LHCN-M2 (cell line): ENCODE measurements at places on chromosomes 2 and 18.

- peak; percentile 44 for DNase-seq
Observed at GRCh38 chr18:76620321-76621170, 125.5 kb upstream of the ZNF516 start.

DNA sequence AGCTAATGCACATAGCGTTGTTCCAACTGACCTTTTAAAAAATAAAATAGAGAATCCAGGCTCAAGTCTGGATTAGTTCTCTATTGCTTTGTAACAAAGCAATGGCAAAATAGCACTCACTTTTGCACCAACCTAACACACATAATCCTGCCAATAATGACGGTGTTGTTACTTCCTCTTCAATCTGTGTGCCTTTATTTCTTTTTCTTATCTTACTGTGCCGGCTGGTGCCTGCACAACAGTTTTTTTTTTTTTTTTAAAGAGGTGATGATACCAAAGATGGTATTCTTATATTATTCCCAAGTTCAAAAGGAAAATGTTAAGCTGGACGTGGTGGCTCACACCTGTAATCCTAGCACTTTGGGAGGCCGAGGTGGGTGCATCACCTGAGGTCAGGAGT is 3.4 kb downstream of the PLB1 start:
- DNase-seq, result no peak

GRCh38 chr2:158533009-158533408 is 76.3 kb downstream of the PKP4 start:
- DNase-seq, result no peak

DNA sequence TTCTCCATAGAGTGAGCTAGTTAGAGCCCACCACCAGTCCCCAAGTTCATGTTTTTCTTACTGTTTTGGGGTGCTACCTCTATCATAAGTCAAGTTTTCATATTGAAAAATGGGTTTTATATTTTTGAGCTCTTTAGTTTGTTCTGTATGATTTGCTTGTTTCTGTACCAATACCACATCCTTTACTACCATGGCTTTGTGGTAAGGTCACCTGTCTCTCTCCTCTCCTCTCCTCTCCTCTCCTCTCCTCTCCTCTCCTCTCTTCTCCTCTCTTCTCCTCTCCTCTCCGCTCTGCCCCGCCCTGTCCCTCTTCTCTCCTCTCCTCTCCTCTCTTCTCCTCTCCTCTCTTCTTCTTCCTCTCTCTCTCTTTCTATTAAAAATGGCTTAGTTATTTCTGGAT is 22.1 kb upstream of the LBH start:
- DNase-seq, result no peak

- no peak for DNase-seq
Observed at GRCh38 chr2:17579605-17580318, 39.3 kb downstream of the VSNL1 start.

- peak; percentile 47 for DNase-seq
Observed at GRCh38 chr2:162103443-162104009, 29.5 kb upstream of the DPP4 start.

DNA sequence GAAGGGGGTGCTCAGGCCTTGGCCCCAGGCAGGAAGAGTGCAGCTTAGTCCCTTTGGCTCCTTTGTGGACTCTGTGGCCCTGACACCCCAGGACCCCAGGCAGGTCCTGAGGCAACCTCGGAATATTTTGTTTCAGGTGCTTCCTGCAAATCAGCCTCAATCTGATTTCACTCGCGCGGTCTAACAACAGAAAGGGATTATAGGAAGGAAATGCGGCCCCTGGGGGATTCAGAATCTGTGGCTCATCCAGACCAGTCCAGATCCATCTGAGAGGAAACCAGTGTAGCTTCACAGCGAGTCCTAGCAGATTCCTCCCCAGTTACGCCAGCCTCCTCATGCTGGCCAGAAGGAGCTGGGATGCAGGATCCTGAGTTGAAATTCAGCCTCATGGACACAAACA is 59.5 kb upstream of the YWHAQ start:
- peak; percentile 82 for DNase-seq

GRCh38 chr2:128554151-128554769 is 235.6 kb upstream of the HS6ST1 start:
- no peak for DNase-seq

GRCh38 chr2:148238561-148238960 is 217.7 kb downstream of the MBD5 start:
- no peak for DNase-seq

DNA sequence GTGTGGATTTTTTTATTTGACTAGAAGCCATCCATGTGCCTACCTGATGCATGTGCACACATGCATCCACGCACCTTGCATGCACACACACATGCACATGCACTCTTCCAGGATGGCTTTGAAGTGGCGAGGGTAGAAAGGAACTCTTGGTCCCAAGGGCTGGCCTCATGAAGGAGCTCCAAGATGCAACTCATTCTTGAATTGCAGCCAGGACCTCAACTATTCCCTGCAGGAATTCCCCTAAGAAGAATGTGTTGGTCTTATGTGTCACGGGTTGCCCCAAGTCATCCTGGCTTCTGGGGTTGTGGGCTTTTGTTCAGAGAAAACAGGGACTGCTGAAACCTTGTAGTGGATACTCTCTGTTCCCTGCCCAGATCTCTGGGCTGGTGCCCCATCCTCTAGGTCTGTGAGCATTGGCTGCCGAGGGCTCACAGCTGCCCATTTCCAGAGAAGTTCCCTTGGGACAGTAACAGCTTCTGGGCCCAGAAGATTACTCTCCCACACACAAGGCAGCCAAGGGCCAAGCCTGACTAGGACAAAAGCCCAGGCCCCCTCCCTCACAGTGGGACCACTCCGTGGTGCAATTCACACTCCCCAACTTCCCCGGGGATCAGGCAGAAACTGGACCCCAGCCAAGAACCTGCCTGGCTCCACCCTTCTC is 137.6 kb downstream of the COPS8 start:
- peak; percentile 94 for DNase-seq

DNA sequence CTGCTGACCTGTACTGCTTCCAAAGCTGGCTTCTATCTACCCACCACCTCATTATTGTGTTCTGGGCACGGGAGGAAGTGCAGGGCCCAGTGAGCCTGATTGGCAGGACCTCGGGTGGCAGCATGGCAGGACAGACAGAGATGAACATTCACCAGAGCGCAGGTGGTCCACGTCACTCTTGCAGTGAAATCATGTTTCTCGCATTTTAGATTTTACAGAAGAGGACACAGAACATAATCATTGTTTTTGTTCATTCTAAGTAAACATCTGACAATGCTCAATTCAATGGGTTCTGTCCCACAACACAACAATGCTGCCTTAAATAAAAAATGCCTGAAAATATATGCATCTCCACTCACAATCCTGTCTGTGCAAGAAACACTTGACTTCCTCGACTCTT is 11.5 kb upstream of the BIN1 start:
- no peak for DNase-seq

- no peak for DNase-seq
Observed at GRCh38 chr18:49751427-49752094, 61.8 kb downstream of the ACAA2 start.

DNA sequence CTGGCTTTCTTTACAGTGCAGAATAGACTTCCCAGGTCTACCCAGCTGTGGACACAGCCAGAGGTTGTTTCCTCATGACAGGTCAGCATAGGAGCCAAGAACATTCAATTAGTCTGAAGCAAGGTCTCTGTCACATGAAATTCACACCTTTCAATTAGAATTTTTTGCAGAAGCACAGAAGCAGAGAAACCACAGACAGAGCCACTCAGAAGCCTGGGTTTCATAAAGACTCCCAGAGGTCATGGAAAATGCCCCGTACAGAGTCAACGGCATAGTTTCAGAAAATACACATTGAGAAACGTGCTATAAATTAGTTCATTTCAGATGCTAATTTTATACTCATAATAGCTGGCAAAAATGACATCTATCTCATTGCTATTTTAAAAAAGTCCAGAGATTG is 87.0 kb upstream of the TMEM200C start:
- DNase-seq, result no peak

GRCh38 chr2:210072493-210072892 is 70.1 kb downstream of the RPE start:
- DNase-seq, result no peak

- DNase-seq, result no peak
Observed at GRCh38 chr18:78390348-78390951, 589.2 kb upstream of the SALL3 start.

DNA sequence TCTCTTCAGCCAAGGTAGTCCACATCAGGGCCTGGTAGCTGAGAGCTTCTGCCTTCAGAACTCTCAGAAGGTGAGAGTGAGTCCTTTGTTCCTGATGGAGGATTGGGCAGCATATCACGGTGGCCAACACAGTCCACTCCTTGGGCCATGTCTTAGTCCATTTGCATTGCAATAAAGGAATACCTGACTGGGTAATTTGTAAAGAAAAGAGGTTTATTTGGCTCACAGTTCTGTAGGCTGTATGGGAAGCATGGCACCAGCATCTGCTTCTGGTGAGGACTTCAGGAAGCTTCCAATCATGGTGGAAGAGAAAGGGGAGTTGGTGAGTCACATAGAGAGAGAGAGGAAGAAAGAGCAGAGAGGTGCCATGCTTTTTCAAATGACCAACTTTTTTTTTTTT is 98.8 kb downstream of the ADCYAP1 start:
- DNase-seq, result no peak

DNA sequence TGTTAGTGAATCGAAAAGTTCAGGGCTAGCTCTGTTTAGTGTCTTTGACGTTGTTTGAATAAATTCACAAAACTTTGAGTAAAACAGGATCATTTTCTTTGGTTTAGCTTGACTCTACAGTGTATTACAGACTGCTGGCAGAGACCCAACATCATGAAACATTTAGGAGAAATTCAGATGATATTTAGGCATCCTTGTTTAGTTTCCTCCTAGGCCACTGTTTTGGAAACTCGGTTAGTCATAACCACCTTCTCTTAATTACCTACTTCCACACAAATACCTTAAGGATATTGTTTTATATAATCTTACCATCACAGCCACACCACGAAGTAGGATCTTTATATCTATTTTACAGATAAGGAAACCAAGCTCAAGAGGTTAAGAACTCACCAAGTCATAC is 7.8 kb downstream of the LIMS1 start:
- DNase-seq, result peak; percentile 39

GRCh38 chr2:164831887-164832286 is 9.7 kb downstream of the COBLL1 start:
- no peak for DNase-seq

- DNase-seq, result no peak
Observed at GRCh38 chr2:191610756-191611155, 67.2 kb upstream of the NABP1 start.

GRCh38 chr2:1556776-1557466 is 143.7 kb downstream of the TPO start:
- peak; percentile 83 for DNase-seq

DNA sequence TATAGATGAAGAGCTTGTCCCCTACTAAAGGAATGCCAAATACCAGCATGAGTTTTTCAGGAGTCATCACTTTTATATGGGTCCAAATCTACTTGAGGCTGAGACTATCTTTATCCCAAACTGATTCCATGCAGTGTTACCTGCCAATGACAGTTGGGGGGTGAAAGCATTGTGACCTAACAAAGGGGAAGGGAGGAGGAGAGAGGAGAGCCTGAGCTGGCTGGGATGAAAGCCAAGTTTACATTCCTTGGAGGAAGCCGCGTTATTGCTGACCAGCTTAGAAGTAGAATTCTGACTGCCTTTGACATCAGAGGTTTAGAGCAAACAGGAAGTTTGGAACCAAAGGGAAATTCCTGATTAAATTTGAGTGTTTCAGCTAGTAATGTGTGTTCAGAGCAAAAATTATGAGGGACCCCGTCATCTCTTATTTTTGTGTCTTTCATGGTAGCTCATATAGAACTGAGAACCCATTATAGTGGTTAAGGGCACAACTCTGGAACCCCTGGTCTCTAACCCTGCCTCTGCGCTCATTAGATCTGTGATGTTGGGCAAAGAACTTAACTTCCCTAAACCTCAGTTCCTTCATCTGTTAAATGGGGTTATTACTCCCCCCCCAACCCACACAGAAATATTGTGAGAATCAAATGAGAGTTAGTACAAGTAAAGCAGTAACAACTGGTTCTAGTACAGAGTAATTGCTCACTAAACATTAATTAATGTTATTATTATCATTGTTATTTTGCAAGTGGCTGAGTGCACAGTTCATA is 199.3 kb upstream of the EPAS1 start:
- peak; percentile 90 for DNase-seq

- no peak for DNase-seq
Observed at GRCh38 chr2:240451108-240451611, 15.7 kb downstream of the GPC1 start.

GRCh38 chr2:163248376-163249253 is 410.0 kb upstream of the KCNH7 start:
- no peak for DNase-seq

- no peak for DNase-seq
Observed at GRCh38 chr2:64115808-64116598, 28.2 kb downstream of the PELI1 start.

DNA sequence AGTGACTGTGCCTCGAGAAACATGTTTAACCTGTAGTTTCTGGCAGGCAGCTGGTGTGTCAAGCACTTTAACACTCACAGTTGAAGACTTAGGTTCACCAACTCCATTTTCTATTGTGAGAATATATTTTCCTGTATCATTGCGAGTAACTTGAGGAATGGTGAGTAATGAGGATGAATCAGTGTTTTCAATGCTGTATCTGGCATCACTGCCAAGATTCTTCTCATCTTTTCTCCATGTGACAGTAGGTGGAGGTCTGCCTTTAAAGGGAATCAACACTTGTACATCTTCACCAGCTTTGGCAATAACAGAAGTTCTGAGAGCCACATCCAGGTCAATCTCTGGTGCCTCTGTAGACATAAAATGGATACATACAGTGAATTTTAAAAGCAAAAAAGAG is 72.8 kb downstream of the PLEKHA3 start:
- DNase-seq, result peak; percentile 85

DNA sequence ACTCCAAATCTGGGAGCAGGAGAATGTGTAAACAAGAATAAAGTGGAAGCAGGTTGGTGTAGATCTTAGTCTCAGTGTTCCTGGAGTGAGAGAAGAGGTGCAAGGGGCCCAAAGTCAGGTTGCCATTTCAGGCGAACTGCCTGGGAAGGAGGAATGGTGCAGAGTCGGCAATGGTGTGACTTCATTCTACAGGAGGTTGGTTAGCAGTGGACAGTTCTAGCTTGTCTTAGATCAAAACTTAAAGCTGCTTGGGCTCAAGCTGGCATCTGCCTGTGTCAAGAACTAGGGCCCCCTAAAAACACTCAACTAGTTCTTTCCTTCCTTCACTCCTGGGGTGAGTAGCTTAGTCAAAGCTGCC is 3.5 kb downstream of the STK16 start:
- DNase-seq, result no peak

GRCh38 chr2:241982706-241983570 is 113.4 kb downstream of the RTP5 start:
- DNase-seq, result no peak

DNA sequence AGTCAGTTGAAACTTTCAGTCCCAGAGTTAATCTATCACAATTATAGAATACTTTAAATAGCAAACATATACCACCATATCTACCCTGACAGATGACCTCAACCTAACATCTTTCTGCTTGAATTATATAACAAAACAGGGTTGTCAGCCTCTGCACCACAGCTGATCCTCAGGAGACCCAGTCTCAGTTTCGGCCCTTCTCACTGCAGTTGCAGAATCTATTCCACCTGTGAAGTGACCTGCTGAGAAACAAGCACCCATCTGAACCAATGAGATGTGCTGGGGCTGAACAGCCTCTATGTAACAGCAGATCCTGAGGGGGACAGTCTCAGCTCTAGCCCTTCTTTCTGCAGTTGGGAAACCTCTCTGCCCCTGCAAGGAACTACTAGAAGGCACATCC is 567.6 kb downstream of the KCNJ3 start:
- no peak for DNase-seq

GRCh38 chr2:29606104-29607037 is 315.0 kb downstream of the ALK start:
- DNase-seq, result peak; percentile 95

GRCh38 chr2:42957109-42957860 is 164.9 kb upstream of the HAAO start:
- peak; percentile 39 for DNase-seq

GRCh38 chr2:128280158-128280871 is 38.4 kb downstream of the HS6ST1 start:
- no peak for DNase-seq
